ENCODE measurements at places on chromosomes 11 and 22.

DNA sequence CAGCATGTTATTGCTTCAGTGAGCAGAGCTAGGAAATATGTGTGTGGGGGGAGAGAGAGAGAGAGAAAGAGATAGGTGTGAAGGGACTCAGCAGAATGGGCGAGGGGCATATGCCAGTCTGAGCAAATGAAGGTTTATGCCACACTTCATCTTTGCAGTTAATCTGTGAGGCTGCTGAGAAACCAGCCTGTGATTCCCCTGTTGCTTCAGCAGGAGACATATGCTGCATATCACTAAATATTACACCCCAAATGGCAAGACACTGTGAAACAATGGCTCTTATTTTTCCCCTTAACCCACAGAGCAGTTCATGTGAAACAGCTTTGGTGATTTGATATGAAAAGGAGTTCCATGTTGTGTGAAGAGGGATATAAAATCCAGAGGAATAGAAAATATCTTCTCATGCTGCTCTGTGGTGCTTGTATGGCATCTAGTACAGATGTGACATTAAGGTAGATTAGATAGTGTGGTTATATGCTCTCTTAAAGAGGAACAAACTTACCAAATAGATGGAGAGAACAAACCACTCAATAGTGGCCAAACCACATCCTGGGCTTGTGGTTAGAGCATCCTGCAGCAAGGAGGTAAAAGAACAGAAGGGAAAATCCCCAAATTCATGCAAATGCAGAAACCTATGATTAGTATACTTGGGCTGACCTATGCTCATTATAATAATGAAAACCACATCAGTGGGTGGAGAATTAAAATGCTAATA, 864.2 kb downstream of the FAM181B start:
- DNase-seq = no peak

DNA sequence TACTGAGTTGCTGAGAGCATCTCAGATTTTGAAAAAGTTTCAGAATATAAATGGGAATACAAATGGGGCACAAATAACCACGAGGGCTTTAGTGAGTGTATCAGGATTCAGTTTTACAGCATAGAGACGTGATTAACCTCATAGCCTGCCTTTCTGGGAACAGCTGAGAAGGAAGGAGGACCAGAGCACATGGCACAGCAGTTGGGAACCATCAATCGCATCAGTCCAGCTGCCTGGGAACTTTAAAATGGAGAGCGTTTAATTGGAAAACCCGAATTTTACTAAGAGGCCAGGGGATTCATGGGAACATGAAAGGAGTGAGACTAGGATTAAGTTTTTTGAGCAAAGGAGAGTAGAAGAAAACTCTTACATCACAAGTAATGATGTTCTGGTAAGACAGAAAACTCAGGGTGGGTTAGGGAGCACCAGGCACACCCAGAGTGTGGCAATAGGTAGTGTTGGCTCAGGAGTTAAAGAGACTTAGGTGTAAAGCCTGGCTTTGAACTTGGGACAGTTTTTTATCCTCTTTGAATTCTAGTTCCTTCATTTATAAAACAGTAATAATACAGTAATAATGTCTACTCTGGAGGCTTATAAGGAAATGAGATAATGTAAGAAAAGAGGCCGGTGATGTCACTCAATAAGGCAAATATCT, 40.2 kb downstream of the FZD4 start:
- no peak for DNase-seq

DNA sequence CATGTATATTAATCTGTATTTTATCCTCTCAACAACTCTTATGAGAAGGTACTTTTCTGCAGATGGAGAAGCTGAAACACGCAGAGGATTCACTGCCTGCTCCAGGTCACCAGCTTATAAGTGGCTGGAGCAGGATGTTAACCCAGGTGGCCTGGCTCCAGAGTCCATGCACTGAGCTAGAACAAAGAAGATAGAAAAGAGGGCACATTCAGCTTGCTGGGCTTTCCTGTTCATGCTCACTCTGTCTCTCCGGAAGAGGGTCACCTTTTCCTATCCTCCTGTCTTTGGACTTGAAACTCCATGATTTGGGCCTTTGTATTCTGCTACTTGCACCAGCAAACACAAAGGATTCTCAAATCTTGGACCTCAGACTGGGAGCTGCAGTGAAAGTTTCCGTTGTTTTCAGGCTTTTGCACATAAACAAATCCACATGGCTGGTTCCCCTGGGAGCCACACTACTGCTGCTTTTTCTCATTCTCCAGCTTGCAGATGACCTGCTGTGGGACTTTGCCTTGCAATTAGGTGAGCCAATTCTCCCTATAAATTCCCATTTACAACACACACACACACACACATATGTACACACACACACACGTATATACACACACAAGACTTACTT, 117.3 kb upstream of the GRK3 start:
- no peak for DNase-seq

GRCh38 chr11:85828640-85828978, 17.7 kb upstream of the SYTL2 start:
- DNase-seq = no peak

GRCh38 chr11:132680584-132680983, 851.7 kb downstream of the OPCML start:
- DNase-seq = no peak

DNA sequence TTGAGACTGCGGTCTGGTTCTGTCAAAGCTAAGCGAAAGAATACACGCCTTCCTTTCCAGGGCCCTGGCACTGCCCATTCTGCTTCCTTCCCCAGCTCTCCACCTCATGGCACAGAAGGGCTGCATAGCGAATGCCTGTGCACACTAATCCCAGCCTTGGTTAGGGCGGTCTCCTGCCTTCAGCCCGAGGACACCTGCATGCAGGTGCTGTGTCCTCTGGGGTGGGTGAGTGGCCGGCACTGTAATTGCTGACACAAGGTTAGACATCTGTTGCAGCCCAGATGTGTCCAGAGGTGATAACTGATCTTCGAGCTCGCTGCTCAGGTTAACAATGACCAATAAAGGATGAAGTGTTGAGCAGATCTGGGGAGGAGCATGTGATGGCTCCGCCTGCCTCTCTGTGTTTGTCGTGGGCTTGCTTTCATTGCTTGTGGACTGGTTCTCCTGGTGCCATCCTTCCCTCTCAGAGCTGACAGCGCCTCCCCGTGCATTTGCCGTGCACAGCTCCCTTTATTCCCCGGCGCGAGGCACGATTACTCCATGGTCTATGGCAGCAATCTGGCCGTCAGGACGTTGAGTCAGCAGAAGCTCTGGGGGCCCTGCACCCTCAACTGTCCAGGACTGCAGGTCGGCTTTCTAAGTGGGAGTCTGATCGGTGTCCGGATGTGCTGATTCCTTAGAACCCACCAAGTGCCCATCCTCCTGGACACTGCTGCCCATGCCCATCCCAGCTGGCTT, 1088.2 kb downstream of the BRD1 start:
- DNase-seq = no peak

DNA sequence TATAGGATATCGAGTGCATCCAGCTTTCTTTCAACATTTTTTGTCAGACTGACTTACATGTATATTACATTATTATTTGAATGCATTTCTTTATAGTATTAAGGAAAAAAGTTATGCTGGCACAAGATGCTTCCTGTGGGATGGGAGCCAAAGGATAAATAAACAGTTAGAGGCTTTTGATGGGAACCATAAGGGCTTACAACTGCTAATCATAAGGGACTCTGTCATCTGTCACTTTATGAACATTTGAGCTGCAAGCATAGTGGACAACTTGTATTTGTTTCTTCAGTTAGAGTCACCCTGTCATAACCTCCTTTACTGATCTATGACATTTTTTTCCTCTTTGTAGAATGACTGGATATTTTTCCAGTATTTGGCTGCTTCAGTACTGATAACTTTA, 132.4 kb upstream of the CHORDC1 start:
- no peak for DNase-seq

DNA sequence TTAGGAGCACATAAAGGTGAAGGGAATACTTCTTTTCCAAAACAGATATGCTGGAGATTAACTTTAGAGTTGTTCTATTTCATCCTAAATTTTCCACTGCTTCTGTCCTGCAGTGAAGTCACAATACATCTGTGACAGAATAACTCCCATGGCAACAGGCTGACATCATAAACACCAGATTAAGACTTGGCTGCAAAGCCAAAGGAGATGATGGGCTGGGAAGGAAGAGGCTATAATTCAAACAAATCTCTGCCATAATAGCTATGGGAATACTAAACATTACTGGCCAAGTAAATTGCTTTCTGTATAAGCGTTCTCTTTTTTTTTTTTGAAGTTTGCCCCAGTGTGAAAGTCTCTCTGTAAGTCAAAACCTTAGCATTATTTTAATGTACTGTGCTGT, 107.7 kb downstream of the CADM1 start:
- no peak for DNase-seq

DNA sequence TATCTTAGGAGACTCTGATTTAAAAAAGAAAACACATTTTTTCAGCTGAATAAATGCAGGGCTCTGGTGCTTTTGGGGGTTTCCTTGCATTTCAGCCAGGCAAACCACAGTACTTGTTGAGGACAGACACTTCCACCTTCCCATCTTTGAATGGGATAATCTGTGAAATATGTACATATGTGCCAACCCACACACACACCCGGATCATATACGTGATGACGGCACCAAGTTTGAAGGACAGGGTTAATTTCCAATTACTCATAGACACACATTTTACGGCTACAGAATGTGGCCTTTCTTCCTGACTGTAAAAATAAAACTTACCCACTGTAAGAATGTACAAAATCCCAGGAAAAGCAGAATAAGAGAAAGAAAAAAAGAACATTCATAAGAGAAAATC, 104.4 kb downstream of the MPPED2 start:
- DNase-seq = no peak

DNA sequence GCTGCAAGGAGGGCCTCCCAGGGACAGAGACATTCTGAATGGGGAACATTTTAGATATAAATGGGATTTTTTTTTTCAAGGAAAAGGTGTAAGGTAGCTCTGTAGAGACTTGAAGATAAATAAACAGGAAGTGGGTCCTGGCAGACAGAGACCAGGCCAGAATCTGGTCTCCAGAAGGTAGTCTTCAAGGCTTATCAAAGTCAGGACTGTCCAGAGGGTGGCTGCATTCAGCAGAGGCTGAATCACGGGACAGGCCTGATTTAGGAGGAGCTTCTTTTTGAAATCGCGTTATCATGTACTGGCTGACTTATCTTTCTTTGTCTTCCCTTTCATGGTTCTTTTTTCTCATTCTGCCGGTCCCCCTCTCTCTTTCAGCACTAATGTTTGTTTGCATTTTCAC, 542.9 kb downstream of the NTM start:
- no peak for DNase-seq

GRCh38 chr11:116314006-116314405, 458.8 kb downstream of the BUD13 start:
- DNase-seq = no peak

GRCh38 chr11:62147545-62147944, 23.7 kb downstream of the INCENP start:
- DNase-seq = no peak
